Sigmoid colon (tissue), 7 donors: ENCODE measurements at places on chromosomes 7 and 10. TPM values are rescaled to one million over a fixed set of nuclear protein-coding genes. Genes with fewer than 3 reads are reported as not detected.

The HOXA10 gene
- 55.9 TPM for total RNA-seq

The CDHR3 gene
- total RNA-seq = 16.1 TPM

The SEMA3A gene
- total RNA-seq = 59.6 TPM

The WEE2 gene
- not detected for total RNA-seq

The FBXO24 gene
- 0.71 TPM for total RNA-seq

The EZH2 gene
- total RNA-seq = 1.2 TPM

The AKR1C3 gene
- 6.1 TPM for total RNA-seq

The LLCFC1 gene
- total RNA-seq = not detected

The PRKAR2B gene
- 20.2 TPM for total RNA-seq
